ENCODE measurements at places on chromosomes 7 and 10.

DNA sequence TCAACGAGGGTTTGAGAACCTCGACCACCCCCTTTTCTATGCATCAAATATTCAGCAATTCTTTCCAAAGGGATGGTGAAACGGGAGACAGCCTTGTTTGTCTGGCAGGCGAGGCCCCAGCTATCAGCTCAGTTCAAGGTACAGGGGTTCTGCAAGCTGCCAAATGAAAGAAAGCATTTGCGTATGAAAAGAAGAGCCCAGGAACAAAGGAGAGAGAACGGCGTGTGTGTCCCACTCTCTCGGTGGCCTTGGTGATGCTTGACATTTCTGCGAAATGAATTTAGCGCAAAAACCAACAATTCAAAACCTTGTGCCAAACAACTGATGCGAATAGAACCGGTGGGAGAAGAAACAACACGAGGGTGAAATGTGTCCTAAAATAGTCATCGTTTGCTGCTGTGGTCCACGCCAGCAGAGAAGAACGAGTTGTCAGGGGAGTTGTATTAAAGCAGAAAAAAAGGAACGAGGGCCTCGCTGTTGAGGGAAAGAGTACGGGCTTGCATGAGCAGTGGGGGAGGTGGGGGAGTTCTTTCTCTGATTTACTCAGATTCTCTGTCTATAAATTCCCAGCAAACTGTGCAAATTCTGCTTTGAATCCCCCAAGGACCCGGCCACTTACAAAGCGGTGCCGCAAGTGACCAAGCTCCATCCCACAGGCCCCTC lies 97.7 kb downstream of the TMEM130 start:
- no peak for DNase-seq

GRCh38 chr10:124735491-124736286 lies 8.5 kb downstream of the FAM53B start:
- no peak for DNase-seq

- no peak for DNase-seq
Measured at GRCh38 chr10:37301271-37301670, 175.9 kb downstream of the ANKRD30A start.

GRCh38 chr10:43806831-43807640 lies 158.4 kb upstream of the ZNF32 start:
- no peak for DNase-seq

DNA sequence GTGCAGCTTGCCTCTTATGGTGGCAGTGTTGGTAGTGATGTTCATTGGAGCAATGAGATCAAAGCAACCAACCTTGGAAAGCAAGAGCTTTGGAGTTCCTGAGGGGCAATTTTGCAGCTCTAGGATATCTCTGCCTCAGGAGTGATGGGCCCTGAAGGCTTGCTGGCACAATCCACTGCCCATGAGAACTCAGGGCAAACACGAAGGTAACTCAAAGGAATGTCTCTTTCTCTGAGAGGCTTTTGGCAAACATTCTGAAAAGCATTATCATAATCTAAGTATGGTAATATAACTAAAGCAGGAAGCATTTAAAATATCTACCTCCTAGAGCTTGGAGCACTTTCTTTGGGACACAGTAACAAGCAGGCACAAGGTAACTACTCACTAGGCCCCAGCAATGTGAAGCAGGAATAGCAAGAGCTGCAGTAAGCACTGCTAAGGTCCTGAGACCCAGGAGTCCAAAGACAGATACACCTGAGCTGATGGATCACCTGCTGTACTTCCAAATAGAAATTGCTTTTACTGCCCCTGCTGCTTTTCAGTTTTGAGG lies 103.1 kb downstream of the NRF1 start:
- DNase-seq = no peak

Measured in NCI-H2171 treated with DMSO at 0.1 percent for 48 hours (cell line).